ENCODE measurements at places on chromosomes 7 and 10. TPM values are rescaled to one million over a fixed set of nuclear protein-coding genes. Genes with fewer than 3 reads are reported as not detected.
A peak's percentile ranks its signal among the peaks of the same experiment; 100 is the strongest.

The HOXA1 gene
- 1.3 TPM for total RNA-seq

DNA sequence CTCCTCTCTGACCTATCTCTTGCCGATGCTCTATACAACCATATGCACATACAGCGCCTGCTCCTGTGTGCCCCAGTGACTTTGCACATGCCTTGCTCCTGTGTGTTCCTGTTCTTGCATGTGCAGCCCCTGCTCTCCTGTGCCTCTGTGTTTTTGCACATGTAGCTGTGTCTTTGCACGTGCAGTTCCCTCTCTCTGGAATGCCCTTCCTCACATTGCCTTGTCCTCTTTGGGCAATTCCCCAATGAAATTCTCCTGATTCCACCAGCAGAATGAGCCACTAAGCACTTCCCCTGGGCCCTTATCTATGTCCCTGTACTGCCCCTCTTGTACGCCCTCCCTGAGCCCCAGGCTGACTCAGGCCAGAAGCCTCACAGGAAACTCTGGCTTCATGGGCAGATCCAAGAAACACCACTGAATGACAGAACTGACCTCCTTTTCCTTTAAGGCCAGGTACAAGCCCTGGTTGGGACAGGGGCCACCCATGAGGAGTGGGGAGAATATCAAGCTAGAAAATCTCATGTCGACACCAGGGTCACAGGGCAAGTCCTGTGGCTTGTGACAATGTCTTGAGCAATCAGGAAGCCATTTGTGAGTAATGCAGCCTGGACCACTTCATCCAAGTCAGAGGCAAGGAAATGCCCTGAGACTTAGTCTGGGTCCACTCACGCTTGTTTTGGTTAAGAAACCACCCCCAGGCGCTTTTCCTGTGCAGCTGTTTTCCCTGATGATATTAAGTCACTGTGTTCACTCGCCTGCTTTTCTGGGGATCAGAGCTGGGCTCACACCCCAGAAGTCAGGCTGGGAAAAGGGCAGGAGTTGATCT, 1.9 kb upstream of the ARHGAP22 start:
- no peak overlapping the region for H3K4me3 ChIP-seq
- no peaks in the 10 kb centered on the region for H3K27me3 ChIP-seq
- peak; percentile 72 for DNase-seq
- peak overlapping the region; percentile 42 for H3K27ac ChIP-seq

The PDE1C gene
- total RNA-seq = 7.1 TPM

The MARVELD1 gene
- total RNA-seq = 87.4 TPM

- no peak for DNase-seq
- H3K27ac ChIP-seq = no peak overlapping the region
- H3K4me1 ChIP-seq = no peaks in the 10 kb centered on the region
- no peak overlapping the region for H3K4me3 ChIP-seq
- H3K27me3 ChIP-seq = no peaks in the 10 kb centered on the region
- no peaks in the 10 kb centered on the region for H3K36me3 ChIP-seq
Measured at GRCh38 chr7:39429421-39429820, 136.8 kb upstream of the YAE1 start.

- no peak for DNase-seq
- no peaks in the 10 kb centered on the region for H3K36me3 ChIP-seq
- H3K27ac ChIP-seq = no peak within 1 kb of the TSS
- H3K27me3 ChIP-seq = no peaks in the 10 kb centered on the region
Measured at GRCh38 chr7:37683246-37684120, at the start of gene GPR141. GPR141 (plus strand) TSS chr7:37683766; CDS start chr7:37740394, 56,628 bp downstream.

GRCh38 chr10:35501923-35502322, 103.2 kb upstream of the GJD4 start:
- no peaks in the 10 kb centered on the region for H3K27me3 ChIP-seq
- no peak overlapping the region for H3K4me3 ChIP-seq
- no peak for DNase-seq
- no peaks in the 10 kb centered on the region for H3K36me3 ChIP-seq
- no peaks in the 10 kb centered on the region for H3K4me1 ChIP-seq

The CLDN4 gene
- total RNA-seq = 0.84 TPM

The SAP25 gene
- 7.5 TPM for total RNA-seq

DNA sequence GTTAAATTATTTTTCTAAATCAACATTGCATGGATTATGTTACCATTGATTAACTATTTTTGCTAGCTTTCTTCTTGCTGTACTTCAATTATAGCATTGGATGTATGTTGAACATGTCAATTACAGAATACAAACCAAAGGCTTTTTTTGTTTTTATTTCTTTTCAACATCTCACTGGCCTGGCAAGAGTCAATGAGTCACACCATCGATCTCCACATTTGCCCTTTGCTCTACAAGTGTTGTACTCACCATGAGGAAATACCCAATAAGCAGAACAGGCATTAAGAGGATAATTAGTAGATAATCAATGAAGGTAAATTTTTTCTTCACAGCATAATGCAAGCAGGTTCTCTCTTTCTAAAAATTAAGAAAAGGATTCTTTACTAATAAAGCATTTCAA, 23.3 kb downstream of the ANKRD22 start:
- no peak for DNase-seq
- no peaks in the 10 kb centered on the region for H3K27me3 ChIP-seq
- no peaks in the 10 kb centered on the region for H3K4me1 ChIP-seq
- no peak overlapping the region for H3K27ac ChIP-seq
- no peaks in the 10 kb centered on the region for H3K36me3 ChIP-seq
- H3K4me3 ChIP-seq = no peak overlapping the region

The PRSS37 gene
- not detected for total RNA-seq

DNA sequence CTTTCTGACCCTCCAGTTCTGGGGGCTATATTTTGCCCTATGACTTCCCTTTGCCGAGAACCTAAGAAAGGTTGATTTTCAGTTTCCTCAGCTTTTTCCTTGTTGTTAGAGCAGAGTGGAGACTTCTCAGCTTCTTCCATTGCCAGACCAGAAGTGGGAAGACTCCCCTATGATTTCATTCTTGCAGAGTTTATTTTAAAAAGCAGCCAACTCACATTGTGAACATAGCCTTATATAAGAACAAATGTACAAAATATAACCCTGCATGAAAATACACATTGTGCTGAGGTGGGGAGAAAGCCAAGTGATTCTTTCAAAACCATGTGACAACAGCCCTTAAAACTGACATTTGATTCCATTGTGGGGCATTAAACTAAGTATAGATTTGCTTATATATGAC, 33.8 kb upstream of the FZD8 start:
- no peak overlapping the region for H3K4me3 ChIP-seq
- no peak for DNase-seq
- H3K4me1 ChIP-seq = no peaks in the 10 kb centered on the region
- H3K27me3 ChIP-seq = no peaks in the 10 kb centered on the region
- H3K36me3 ChIP-seq = no peaks in the 10 kb centered on the region

The LRRD1 gene
- total RNA-seq = 0.51 TPM

- H3K27me3 ChIP-seq = no peaks in the 10 kb centered on the region
- H3K36me3 ChIP-seq = no peaks in the 10 kb centered on the region
- H3K4me3 ChIP-seq = no peak overlapping the region
- no peak for DNase-seq
- H3K27ac ChIP-seq = no peak overlapping the region
Measured at GRCh38 chr10:32461203-32461602, 15.3 kb downstream of the CCDC7 start.
